ENCODE measurements at places on chromosomes 4 and X. TPM values are rescaled to one million over a fixed set of nuclear protein-coding genes. Genes with fewer than 3 reads are reported as not detected.

Gene TMEM144
- total RNA-seq = 2.6 TPM

Gene LRRC66
- 3.3 TPM for total RNA-seq

Gene SPANXD
- not detected for total RNA-seq

Gene NMU
- total RNA-seq = not detected

Gene FGFBP2
- total RNA-seq = 0.31 TPM

Gene IGFBP7
- 176 TPM for total RNA-seq

Gene AMTN
- not detected for total RNA-seq

Gene DAPP1
- total RNA-seq = 0.98 TPM

Gene ENAM
- 9.2 TPM for total RNA-seq

Gene SSX1
- total RNA-seq = not detected

Gene SUPT20HL2
- total RNA-seq = not detected

Gene DDX60
- total RNA-seq = 2.5 TPM

Gene MEPE
- total RNA-seq = not detected

Gene VEGFD
- total RNA-seq = 10.4 TPM

Gene SMR3B
- not detected for total RNA-seq

Gene CLDN2
- 0.16 TPM for total RNA-seq

Gene PRR32
- 0.29 TPM for total RNA-seq

Gene CNKSR2
- 8.7 TPM for total RNA-seq

Gene MTMR8
- 0.87 TPM for total RNA-seq

Gene ANXA10
- total RNA-seq = not detected
